ENCODE measurements at places on chromosomes 3 and 15. TPM values are rescaled to one million over a fixed set of nuclear protein-coding genes. Genes with fewer than 3 reads are reported as not detected.

Gene ERC2
- 1.2 TPM for total RNA-seq

Gene CAND2
- total RNA-seq, result 24.9 TPM

Gene CYP1A2
- not detected for total RNA-seq

GRCh38 chr15:54388746-54389145 is 410.5 kb downstream of the UNC13C start:
- peaks cover 5% of the 10 kb centered on the region for H3K4me1 ChIP-seq
- no peak overlapping the region for H3K27ac ChIP-seq
- H3K27me3 ChIP-seq, result no peaks in the 10 kb centered on the region
- DNase-seq, result no peak

GRCh38 chr3:37590328-37591079 is 271.2 kb upstream of the CTDSPL start:
- no peaks in the 10 kb centered on the region for H3K27me3 ChIP-seq
- H3K27ac ChIP-seq, result peak overlapping the region; percentile 87
- peaks cover 81% of the 10 kb centered on the region for H3K4me1 ChIP-seq
- peak; percentile 87 for DNase-seq
- no peaks in the 10 kb centered on the region for H3K36me3 ChIP-seq

GRCh38 chr3:196081002-196081833 is 672 bp downstream of the TFRC start:
- peaks cover 10% of the 10 kb centered on the region for H3K4me1 ChIP-seq
- peak overlapping the region; percentile 74 for H3K4me3 ChIP-seq
- no peaks in the 10 kb centered on the region for H3K27me3 ChIP-seq
- DNase-seq, result peak; percentile 81
- peak overlapping the region; percentile 97 for H3K27ac ChIP-seq

DNA sequence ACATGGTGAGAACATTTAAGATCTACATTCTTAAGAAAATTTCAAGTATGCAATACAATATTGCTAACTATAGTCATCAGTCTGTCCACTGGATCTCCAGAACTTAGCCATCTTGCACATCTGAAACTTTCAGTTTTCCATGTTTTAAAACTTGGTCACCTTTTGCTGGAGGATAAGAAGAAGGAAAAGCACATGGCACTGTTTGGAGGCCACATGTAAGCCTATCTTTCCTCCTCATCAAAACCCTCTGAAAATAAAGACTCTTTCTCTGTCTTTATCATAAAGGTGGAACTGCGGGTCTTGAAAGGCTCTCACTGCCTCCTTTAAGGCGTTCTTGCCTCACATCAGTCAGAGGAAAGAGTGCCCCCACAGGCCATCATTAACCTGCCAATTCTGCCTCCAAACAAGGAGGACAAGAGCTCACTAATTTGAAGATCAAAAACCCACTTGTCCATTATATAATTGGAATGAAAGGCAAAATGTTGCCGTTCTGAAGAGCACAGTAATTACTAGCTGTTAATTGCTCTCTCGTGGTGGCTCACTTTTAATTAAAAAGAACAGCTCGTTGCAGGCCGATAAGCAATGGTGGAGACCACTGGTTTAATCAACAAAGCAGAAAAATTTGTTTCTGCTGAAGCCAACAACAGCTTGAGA is 157.8 kb downstream of the MECOM start:
- DNase-seq, result no peak
- no peaks in the 10 kb centered on the region for H3K36me3 ChIP-seq
- no peak overlapping the region for H3K27ac ChIP-seq
- H3K27me3 ChIP-seq, result no peaks in the 10 kb centered on the region
- no peaks in the 10 kb centered on the region for H3K4me1 ChIP-seq
- no peak overlapping the region for H3K4me3 ChIP-seq

DNA sequence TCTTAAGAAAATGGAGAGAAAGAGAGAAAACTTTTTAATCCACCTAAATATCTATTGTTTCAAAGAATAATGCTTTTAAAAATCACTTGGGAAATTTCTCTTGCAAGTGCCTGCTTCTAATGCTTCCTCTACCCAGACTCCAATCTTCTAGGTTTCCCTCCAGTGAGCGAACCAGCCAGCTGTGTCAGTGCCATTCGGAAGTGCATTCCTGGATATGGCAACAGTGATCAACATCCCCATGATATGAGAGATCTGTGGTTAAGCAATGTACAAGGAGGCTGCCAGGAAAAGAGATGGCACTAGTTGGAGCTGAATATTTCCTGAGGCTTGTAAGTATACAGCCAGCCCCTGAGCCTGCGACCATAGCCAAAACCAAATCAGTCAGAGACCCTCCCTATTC is 53.3 kb upstream of the KCNMB2 start:
- no peaks in the 10 kb centered on the region for H3K36me3 ChIP-seq
- no peak overlapping the region for H3K4me3 ChIP-seq
- DNase-seq, result no peak
- no peaks in the 10 kb centered on the region for H3K4me1 ChIP-seq
- H3K27me3 ChIP-seq, result no peaks in the 10 kb centered on the region

GRCh38 chr3:54671511-54671910 is 256.3 kb downstream of the LRTM1 start:
- H3K27me3 ChIP-seq, result no peaks in the 10 kb centered on the region
- no peak for DNase-seq
- no peaks in the 10 kb centered on the region for H3K36me3 ChIP-seq

DNA sequence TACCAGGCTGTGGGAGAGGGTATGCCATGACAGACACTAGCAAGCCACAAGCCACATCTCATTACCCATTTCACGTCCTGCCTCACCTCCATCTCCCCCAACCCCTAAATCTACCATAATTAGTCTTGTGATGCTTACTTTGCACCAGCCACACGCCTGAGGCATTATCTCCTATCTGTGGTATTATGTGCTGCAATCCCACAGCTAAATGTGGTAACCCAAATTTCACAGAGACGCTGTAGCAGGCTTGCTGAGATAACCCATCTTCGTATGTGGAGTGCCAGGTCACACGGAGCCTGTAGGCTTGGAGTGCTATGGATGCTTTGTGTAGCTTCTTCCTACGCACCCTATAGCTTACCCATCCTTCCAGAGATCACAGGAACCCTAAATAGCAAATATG is 256.7 kb upstream of the KCNH8 start:
- no peaks in the 10 kb centered on the region for H3K4me1 ChIP-seq
- no peak overlapping the region for H3K4me3 ChIP-seq
- no peak for DNase-seq
- no peaks in the 10 kb centered on the region for H3K36me3 ChIP-seq

GRCh38 chr3:133440652-133441051 is 40.8 kb downstream of the BFSP2 start:
- H3K27ac ChIP-seq, result no peak overlapping the region
- H3K27me3 ChIP-seq, result no peaks in the 10 kb centered on the region
- DNase-seq, result no peak

Gene MAP2K1
- total RNA-seq, result 21.0 TPM

Gene EOMES
- not detected for total RNA-seq

GRCh38 chr3:194249323-194250097 is 101.6 kb downstream of the CPN2 start:
- no peak for DNase-seq
- no peak overlapping the region for H3K4me3 ChIP-seq
- peak overlapping the region; percentile 19 for H3K27ac ChIP-seq
- peaks cover 25% of the 10 kb centered on the region for H3K4me1 ChIP-seq
- H3K27me3 ChIP-seq, result no peaks in the 10 kb centered on the region

Gene SLC35G2
- 4.3 TPM for total RNA-seq

Gene SLC51B
- not detected for total RNA-seq

Gene SEMA5B
- total RNA-seq, result 0.36 TPM

GRCh38 chr3:52044869-52045619 is 11.3 kb downstream of the DUSP7 start:
- H3K4me3 ChIP-seq, result no peak overlapping the region
- DNase-seq, result no peak
- peaks cover 14% of the 10 kb centered on the region for H3K4me1 ChIP-seq
- peaks cover 15% of the 10 kb centered on the region for H3K36me3 ChIP-seq

DNA sequence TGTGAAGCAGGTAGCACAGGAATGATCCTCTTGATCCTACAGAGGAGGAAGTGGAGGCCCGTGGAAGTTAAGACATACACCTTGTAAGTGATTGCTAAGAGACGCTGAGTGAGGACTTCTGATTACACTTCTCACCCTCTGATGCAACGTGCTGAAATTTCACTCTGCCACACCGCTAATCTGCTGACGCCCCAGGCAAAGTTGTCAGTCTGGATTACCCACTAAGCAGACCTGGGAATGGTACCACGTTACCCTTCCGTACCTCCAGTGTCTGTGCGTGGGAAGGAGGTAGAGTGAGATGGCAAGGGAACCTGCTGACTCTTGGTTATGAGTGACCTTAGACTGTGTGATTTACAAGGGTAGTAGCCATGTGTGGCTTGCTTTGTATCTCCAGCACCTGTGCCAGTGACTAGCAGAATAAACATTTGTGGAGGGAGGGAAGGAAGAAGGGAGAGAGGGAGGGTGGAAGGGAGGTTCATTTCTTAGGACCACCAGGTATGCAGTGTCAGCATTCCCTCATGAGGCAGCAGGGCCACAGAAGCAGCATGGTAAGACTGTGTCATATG is 115.0 kb downstream of the ALDH1A2 start:
- no peak for DNase-seq
- no peaks in the 10 kb centered on the region for H3K4me1 ChIP-seq
- H3K27ac ChIP-seq, result no peak overlapping the region

- no peaks in the 10 kb centered on the region for H3K36me3 ChIP-seq
- no peak overlapping the region for H3K27ac ChIP-seq
- H3K4me1 ChIP-seq, result no peaks in the 10 kb centered on the region
- H3K4me3 ChIP-seq, result no peak overlapping the region
Measured at GRCh38 chr15:87661454-87662355, 594.8 kb downstream of the NTRK3 start.

- no peaks in the 10 kb centered on the region for H3K36me3 ChIP-seq
- H3K27me3 ChIP-seq, result peaks cover 5% of the 10 kb centered on the region
- H3K4me1 ChIP-seq, result no peaks in the 10 kb centered on the region
- H3K27ac ChIP-seq, result no peak overlapping the region
- no peak overlapping the region for H3K4me3 ChIP-seq
- no peak for DNase-seq
Measured at GRCh38 chr15:34109797-34110663, 8.1 kb downstream of the PGBD4 start.

DNA sequence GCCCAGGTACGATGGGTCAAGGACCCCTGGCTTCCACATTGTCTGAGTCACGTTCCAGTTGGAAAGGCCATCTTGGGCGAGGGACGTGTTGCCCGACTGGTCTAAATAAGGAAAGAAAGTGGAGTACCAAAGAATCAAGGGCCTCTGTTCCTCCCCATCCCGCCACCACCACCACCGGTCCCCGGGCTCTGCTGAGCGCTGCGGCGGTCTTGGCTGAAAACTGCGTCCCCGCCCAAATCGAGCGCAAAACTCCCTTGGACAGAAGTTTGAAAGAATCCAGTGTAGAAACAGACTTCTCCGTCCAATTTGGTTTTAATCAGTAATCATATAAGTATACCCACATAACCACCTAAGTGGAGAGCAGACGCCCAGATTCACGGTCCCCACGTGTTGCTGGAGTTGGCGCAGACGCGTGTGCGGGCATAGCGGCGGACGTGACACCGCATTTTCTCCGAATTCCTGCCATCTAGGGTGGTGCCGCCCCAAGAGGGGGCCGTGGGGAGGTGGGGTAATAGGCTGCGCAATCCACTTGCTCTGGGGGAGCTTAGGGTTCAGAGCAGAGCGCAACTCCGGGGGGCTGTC is 243.8 kb upstream of the TOPAZ1 start:
- DNase-seq, result no peak
- H3K27me3 ChIP-seq, result peaks cover 99% of the 10 kb centered on the region
- no peak overlapping the region for H3K27ac ChIP-seq
- peaks cover 53% of the 10 kb centered on the region for H3K4me1 ChIP-seq

Gene RAD51
- total RNA-seq, result not detected

Gene CAPN3
- total RNA-seq, result 18.8 TPM

DNA sequence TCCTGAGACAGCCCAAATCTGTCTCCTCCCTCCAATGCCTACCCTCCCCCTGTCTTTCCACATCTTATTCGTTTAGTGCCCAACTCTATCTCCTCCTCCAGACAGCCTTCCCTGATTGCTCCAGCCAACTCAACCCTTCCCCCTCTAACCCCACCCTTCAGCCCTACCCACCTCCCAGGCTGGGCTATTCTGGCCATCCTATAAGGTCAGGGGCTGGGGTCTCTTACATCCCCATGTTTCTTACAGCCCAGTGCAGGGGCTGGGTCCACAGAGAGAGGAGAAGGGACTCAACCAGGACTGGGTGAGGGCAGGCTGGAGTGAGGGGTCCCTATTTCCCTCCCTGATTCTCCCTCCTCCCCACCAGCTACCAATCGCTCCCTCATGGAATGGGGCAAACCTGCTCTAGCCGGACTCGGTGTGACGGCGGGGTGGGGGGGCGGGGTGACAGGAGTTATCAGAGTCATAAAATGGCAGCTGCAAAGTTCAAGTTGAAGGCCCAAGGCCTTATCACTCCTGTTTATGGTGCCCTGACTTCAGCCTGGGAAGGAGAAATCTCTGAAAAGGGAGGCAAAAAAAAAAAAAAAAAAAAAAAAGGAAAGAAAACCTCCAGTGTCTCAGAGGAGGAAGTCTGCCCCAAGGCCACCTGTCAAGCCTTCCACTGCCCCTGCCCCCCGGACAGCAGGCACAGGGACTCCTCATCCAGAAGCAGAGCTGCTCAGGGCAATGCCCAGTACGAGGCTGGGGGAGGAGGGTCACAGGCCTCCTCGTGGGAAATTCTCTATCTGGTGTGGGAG is 2.1 kb downstream of the VIPR1 start:
- H3K27me3 ChIP-seq, result peaks cover 8% of the 10 kb centered on the region
- peak; percentile 46 for DNase-seq
- H3K4me3 ChIP-seq, result no peak overlapping the region
- peak overlapping the region; percentile 5 for H3K27ac ChIP-seq

GRCh38 chr15:71821547-71822129 is 11.3 kb downstream of the NR2E3 start:
- no peak for DNase-seq
- H3K4me1 ChIP-seq, result no peaks in the 10 kb centered on the region
- H3K4me3 ChIP-seq, result no peak overlapping the region
- H3K27me3 ChIP-seq, result no peaks in the 10 kb centered on the region
- H3K36me3 ChIP-seq, result peaks cover 6% of the 10 kb centered on the region

DNA sequence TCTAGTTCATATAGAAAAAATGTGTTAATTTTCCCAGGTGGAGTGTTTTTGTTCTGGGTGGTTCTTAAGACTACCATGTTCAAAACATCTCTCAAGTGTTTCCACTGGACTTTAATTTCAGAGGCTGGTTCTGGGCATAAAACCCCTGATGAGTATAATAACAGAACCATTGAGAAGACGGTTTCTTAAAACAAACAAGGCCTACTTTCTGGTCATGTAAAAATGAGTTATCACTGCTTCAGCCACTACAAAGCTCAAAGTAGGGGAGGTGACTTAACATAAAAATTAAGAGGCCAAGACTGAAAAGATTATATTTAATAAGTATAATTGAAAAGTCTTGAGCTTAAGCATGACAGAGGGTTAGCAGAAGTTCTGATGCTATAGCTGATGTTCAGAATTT is 33.8 kb downstream of the RYR3 start:
- no peak overlapping the region for H3K4me3 ChIP-seq
- no peak overlapping the region for H3K27ac ChIP-seq
- H3K27me3 ChIP-seq, result no peaks in the 10 kb centered on the region
- no peaks in the 10 kb centered on the region for H3K4me1 ChIP-seq

- no peaks in the 10 kb centered on the region for H3K4me1 ChIP-seq
- no peak overlapping the region for H3K27ac ChIP-seq
- H3K4me3 ChIP-seq, result no peak overlapping the region
- DNase-seq, result no peak
Measured at GRCh38 chr15:65370885-65371284, 6.9 kb downstream of the IGDCC3 start.
